ENCODE measurements at places on chromosomes 7 and 10.

- no peak for DNase-seq
Measured at GRCh38 chr10:29315814-29316213, 26.9 kb downstream of the LYZL1 start.

GRCh38 chr10:129881641-129882040 lies 82.4 kb downstream of the EBF3 start:
- DNase-seq, result no peak

- no peak for DNase-seq
Measured at GRCh38 chr10:80647173-80647833, 109.6 kb downstream of the SH2D4B start.

- no peak for DNase-seq
Measured at GRCh38 chr7:31705377-31705776, 18.4 kb downstream of the PPP1R17 start.

- DNase-seq, result no peak
Measured at GRCh38 chr10:76961841-76962240, 675.8 kb downstream of the KCNMA1 start.

DNA sequence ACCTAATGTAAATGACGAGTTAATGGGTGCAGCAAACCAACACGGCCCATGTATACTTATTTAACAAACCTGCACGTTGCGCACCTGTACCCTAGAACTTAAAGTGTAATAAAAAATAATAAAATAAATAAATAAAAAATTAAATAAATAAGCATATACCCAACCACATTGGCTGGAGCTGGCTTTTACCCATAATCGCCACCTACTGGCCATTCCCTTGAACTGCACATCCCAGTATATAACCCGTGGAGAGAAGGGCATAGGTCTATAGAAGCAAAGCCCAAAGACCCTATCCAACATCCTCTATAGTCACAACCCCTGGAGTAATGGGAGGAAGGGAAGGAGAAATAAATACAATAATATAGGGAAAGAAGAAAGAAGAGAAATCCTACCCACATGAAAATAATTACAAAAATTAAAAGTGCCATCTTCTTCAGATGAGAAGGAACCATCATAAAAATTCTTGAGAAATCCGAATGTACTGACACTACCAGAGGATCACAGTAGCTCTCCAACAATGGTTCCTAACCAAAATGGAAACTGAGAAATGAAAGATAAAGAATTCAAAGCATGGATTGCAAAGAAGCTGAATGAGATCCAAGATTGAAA lies 65.6 kb downstream of the TWIST1 start:
- peak; percentile 41 for DNase-seq

DNA sequence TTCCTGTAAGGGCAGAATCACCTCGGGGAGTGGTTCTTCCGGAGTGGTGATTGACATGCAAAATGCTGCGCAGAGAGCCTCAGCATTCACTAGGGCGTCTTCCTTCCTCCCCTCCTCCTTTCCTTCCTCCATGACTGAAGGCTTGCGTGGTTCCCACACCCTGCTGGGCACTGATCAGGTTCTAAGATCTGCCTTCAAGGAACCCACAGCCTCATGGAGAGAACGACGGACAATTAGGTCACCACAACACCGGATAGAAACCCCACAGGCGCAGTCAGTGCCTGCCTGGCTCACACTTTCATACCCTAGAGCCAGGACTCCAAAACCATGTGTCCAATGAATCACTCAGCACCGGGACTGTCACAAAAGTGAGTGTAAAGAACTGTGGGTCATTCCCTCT lies 131.3 kb downstream of the DPP6 start:
- DNase-seq, result no peak

GRCh38 chr10:6729861-6730344 lies 149.8 kb upstream of the PRKCQ start:
- no peak for DNase-seq

DNA sequence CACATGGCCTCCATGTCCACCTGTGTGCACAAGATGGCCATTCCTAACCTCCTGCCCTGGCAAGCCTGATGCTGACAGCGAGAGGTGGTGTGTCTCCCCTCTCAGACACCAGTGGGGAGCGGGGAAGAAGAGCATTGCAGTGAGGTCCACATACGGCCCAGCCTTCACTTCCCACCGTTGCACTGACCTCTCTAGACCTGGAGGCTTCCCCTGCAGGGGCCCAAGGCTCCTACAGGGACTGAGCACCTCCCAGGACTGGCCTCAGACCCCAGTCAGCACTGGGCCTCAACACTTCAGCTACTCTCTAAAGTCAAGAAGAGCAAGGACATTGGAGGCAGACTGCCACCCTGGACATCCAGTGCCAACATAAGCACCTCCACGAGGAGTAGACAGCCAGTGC lies 15.9 kb downstream of the STK32C start:
- DNase-seq, result no peak

DNA sequence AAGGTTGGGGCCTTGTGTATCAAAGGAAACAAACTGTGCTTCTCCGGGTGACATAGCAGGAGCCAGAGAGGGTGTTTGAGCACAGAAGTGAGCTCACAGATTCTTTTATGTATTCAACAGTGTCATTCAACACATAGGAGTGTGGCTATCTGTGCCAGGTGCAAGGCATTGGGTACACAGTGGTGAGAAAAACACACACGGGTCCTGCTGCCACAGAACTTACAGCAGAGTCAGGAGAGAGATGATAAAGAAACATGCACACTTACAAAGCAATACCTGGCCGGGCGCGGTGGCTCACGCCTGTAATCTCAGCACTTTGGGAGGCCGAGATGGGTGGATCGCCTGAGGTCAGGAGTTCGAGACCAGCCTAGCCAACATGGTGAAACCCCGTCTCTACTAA lies 16.3 kb upstream of the ECHDC3 start:
- no peak for DNase-seq

GRCh38 chr7:8908889-8909288 lies 475.5 kb downstream of the NXPH1 start:
- no peak for DNase-seq

- DNase-seq, result no peak
Measured at GRCh38 chr10:6114299-6114698, 25.5 kb downstream of the RBM17 start.

GRCh38 chr7:5633161-5634106 lies 148.0 kb downstream of the RNF216 start:
- no peak for DNase-seq

DNA sequence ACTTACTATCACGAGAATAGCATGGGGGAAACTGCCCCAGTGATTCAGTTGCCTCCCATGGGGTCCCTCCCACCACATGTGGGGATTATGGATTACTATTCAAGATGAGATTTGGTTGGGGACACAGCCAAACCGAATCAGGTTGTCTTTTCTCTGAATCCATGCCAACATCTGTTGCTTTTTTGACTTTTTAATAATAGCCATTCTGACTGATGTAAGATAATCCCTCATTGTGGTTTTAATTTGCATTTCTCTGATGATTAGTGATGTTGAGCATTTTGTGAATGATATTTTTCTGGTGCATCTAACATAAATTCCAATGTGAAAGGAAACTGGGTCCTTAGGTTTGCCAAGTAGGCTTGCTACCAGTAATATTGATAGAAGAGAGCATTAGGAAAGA lies 69.0 kb upstream of the ARHGAP21 start:
- DNase-seq, result no peak

- no peak for DNase-seq
Measured at GRCh38 chr7:45460379-45460778, 113.8 kb upstream of the ADCY1 start.

GRCh38 chr7:92645114-92646061 lies 55.2 kb upstream of the FAM133B start:
- DNase-seq, result peak; percentile 55

DNA sequence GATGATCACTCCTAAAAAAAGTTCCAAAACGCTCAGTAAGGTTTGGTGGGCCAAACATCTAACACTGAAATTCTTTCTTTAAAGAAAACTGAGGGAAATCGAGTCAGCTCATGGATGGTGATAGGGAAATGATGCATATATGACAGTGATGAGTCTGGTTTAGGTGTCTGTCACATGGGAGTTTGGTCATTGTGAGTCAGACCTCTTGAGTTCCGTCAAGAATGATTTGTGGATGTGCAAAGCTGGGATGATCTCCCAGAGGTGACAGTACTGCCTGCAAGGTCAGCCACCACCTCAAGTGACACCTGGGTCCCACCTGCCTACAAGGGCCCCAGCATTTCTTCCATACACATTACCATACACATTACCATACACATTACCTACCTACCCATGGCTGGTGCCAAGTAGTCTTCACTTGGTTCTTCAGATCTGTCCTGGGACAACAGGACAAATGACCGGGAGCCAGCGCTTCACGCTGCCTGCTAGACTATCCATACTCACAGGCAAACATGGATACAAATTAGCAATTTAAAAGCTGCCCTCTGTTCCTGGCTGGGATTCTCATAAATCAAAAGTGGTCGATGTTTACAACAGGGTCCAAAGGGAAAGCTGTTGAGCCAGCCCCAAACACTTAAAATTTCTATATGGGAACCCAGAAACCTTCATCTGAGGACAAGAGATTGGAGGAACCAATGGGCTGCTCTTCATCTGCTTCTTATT lies 128.4 kb downstream of the ADAM12 start:
- DNase-seq, result no peak

- peak; percentile 34 for DNase-seq
Measured at GRCh38 chr7:82605247-82605864, 161.8 kb upstream of the CACNA2D1 start.

DNA sequence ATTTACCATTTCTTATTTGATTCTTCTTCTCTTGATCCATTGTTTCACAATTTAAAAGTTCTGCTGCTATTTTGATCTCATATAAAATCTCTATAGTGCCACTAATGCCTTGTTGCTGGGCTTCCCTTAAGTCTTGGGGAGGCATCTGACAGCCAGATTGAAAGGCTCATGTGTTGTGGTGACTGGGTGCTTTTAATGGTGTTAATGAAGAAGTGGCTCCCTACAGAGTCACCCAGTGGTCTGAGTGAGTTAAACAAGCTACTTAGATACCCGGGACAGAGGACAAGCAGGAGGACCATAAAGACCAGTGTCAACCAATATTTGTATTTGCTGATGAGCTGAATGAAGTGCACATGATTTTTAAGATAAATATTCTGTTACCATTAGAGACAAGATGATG lies 176.4 kb upstream of the HABP2 start:
- no peak for DNase-seq

DNA sequence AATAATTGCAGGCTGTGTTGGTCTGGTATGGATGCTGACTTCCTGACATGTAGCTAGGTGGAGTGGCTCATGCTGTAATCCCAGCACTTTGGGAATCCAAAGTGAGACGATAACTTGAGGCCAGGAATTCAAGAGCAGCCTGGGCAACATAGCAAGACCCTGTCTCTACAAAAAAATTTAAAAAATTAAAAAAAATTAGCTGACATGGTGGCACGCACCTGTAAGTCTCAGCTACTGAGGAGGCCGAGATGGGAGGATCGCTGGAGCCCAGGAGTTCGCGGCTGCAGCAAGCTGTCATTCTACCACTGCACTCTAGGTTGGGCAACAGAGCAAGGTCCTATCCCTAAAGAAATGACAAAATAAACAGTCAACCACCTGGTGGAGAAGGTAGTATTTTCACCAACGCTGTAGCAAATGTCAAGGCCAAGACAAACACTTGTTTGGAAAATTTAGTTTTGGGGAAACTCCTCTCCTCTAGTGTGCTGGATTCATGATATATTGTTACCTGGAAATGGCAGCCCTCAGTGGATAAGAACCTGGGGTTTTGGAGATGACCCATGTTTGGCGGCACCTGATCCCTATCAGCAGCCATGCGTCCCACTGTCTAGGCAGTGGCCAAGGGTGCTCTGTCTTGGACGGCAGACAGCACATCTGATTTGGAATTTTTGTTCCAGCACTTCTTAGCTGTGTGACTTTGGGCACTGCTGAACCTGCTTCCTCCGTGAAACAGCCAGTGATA lies 29.5 kb downstream of the CUX1 start:
- DNase-seq, result no peak

Measured in D341Med (cell line).